ENCODE measurements at places on chromosomes 5 and 9.

DNA sequence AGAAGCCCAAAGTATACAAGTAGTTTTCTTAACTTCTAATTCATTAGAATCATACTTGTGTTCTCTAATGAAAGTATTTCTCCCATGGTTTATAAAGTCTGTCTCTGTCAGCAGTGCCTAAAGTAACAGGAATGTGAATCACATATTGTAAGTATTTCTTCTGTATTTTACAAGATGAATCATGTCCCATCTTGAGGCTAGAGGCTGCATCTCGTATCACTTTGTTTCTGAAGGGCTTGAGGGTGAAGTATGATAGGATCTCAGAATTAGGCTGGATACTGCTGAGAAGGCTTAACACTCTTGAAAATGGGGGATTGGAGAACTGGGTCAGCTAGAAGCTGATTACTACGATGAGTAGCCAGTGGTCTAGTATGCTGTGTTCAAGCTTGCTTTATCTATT is 242.2 kb upstream of the ACTBL2 start:
- no peak for DNase-seq

- no peak for DNase-seq
These were observed 21.9 kb downstream of the RFK start for GRCh38 chr9:76372336-76372735.

DNA sequence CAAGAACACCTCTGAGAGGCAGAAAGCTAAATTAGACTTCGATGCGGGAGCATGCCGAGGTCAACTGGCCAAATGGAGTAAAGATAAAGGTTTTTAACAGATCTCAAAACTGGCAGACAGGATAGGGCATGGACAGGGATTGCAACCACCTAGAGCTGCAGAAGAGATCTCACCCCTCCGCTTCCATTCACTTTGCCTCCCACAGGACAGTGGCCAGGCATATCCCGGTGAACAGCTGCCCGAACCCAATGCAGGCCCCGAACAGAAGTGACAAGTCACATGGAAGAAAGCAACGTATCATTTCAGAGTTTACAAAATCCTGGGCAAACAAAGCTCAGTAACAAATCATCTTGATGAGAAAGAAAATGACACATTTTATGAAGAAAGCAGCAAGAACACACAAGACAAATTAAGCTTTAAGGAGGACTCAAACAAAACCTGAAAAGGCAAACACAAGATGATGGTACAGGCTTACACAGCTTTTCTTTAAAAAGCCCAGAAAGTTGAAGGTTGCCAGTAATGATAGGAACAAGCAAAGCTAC is 18.4 kb downstream of the RNF130 start:
- no peak for DNase-seq

DNA sequence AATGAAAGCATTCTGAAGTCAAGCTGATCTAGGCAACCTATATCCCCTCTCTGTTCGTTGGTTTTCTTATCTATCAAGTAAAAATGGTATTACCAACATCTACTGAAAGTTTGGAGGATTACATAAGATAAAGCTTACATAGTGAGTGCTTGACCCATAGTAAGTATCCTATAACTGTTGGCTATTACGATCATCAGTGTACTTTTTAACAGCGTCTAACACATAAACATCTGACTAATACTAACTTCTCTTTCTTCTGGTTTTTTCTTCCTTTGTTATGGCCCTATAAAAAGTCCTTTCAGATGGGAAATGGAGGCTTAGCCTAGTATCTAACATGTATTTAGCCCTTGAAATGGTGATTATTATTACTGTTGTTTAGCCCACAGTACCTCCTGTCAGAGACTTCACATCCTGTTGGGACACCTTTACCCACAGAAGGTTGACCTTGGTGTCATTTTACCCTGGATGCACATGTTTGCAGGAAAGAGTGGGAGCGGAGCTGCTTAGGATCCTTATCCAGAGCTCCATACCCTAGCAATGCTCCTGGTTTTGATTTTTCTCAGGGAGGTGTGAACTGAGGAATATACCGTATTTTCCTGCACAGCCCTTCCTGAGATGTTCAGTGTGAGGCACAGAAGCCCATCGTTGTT is 6.0 kb downstream of the INSYN2B start:
- no peak for DNase-seq

GRCh38 chr5:119264186-119264585 is 91.6 kb upstream of the TNFAIP8 start:
- no peak for DNase-seq

- no peak for DNase-seq
These were observed 37.1 kb upstream of the SH3TC2 start for GRCh38 chr5:149099920-149100319.

DNA sequence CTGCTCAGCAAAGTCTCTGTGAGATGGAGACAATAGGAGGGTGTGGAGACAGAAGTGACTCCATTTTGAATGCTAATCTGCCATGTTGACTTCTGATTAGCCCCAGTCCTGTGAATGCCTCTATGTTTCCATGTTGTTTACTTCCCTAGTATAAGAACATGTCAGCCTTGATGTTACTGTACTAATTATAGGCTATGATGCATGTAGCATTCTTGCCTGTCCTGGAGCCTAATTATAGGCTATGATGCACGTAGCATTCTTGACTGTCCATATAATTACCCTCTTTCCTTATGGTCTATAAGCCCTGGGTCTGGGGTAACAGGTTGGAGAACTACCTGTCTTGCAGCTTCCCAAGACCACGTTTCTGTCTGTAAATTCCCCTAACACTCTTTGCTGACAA is 353.3 kb upstream of the CLINT1 start:
- no peak for DNase-seq

Measured in NCI-H187 (cell line).